ENCODE measurements at places on chromosomes 13 and 19.

DNA sequence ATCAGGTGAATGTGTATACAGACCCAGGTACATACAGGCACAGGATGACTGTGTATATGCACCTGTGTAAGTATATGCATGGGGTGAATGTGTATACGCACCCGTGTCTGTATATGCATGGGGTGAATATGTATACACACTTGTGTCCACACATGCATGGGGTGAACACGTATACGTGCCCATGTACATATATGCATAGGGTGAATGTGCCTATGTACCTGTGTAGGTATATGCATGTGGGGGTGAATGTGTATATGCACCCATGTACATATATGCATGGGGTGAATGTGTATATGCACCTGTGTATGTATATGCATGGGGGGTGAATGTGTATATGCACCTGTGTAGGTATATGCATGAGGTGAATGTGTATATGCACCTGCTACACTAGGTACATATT is 6.9 kb upstream of the ANGPTL8 start:
- ATAC-seq: no peak

DNA sequence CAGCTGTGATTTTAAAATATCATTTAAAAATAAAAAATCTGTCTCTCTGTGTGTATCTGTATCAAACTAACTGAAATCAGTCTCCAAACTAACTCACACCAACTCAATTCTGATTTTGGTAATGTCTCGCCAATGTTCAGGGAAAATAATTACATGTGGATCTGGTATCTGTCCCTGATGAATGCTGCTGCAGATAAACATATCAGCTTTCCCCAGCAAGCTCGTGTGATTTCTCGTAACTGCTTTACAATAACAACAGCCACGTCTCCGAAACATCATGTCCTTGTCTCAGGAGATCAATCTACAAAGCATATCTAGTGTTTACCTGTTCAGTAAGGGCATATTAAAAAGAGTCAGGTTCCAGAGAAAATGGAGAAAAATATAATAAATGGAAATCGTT is 129.0 kb downstream of the IRS2 start:
- ATAC-seq: no peak

- no peak for ATAC-seq
Measured at GRCh38 chr19:49340069-49340864, 5.1 kb downstream of the CD37 start.

- ATAC-seq: no peak
Measured at GRCh38 chr13:31267126-31267784, 67.5 kb downstream of the B3GLCT start.

- ATAC-seq: no peak
Measured at GRCh38 chr13:85601526-85601925, 197.7 kb downstream of the SLITRK6 start.
